Cardiac fibroblast (primary cell): ENCODE measurements at places on chromosomes 4 and X.

- DNase-seq: no peak
Measured at GRCh38 chr4:59063015-59063720, 1953.0 kb upstream of the IGFBP7 start.

DNA sequence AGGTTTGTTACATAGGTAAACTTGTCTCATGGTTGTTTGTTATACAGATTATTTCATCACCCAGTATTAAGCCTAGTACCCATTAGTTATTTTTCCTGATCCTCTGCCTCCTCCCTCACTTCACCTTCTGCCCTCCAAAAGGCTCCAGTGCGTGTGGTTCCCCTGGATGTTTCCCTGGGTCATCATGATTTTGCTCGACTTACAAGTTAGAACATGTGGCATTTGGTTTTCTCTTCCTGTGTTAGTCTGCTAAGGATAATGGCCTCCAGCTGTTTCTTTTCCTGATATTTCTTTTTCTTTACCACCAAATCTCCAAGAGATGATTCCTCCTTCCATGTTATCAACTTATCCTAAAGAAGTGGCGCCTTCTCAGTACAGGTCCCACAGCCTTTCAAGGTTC, 543.1 kb upstream of the ADGRL3 start:
- no peak for DNase-seq

DNA sequence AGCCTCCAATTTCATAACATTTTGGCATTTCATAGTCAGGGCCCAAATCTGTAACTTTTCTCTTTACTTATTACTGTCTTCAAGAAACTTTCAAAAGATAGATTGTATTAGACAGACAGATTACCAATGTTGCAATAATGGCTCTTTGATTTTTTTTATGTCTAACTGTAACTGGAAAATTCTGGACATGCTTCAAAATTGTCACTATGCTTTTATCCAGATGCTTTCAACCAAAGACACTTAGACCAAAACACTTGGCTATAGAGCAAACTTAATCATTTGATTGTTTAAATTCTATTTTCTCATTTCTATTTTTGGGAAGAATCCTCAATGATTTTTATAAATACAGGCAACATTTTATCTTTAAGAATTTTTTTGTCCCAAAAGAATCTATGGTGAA, 10.4 kb downstream of the ZXDA start:
- peak; percentile 2 for DNase-seq

DNA sequence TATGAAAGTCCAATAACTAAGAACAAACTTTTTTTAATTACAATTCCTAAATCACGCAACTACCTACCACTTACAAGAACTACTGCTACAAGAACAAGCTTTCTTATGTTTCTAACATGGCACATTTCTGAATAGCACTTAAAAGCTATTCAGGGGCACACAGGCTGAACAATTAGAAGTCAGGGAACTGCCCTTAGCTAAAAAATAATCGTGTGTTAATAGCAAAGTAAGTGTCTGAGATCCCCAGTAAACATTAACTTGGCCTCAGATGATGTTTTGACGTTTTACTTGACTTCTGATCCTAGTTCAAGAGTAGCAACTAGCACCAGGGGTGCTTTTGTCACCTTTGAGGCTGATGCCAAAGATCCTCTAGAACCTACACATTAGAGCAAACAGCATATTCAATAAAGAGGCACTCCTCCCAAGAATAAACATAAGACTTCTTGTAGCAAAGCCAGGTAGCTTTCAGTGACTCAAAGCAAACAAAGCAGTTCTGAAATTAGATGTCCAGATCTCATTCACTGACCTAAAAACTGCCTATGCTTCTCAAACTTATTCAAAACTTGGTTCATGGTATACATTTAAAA, 16.2 kb downstream of the SPOCK3 start:
- DNase-seq: no peak

GRCh38 chr4:54589586-54589985, 68.2 kb upstream of the KIT start:
- no peak for DNase-seq

DNA sequence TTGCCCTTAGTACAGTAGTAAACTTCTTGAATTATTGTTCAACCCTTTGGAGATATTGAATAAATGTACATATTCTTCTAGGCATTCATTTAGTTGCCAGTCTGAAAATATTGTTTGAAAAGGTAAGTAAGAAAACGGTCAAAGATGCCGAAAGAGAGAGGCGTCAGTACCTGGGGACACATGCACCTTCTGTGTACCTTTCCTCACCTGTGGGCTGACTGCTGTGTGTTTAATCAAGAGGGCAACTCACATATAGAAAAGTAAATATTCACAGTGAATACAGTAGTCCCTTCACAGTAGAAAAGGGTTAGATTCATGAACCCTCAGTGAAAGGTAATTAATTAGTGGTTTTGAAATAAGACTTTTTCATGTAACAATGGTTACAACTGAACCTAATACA, 6.9 kb downstream of the ANXA10 start:
- DNase-seq: no peak

- DNase-seq: no peak
Measured at GRCh38 chrX:68917799-68918198, 89.0 kb downstream of the EFNB1 start.

DNA sequence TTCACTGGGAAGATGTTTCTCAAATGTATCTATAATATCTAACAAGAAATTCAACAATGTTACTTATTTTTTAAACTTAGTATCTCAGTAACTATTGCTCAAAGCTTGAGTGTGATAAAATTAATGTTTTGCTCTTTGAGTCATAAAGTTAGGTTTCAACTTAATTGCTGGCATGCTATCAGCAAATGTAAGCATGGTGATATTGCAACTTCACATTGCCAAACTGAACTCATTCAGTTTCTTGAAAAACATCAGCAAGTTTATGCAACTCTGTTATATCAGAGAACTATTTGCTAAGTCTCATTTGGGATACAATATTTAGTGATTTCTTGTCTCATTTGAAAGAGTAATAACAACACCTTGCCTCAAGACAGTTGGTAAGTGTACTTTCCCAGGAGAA, 91.2 kb upstream of the KLF3 start:
- peak; percentile 45 for DNase-seq

GRCh38 chr4:181890031-181890430, 353.2 kb upstream of the TENM3 start:
- no peak for DNase-seq

DNA sequence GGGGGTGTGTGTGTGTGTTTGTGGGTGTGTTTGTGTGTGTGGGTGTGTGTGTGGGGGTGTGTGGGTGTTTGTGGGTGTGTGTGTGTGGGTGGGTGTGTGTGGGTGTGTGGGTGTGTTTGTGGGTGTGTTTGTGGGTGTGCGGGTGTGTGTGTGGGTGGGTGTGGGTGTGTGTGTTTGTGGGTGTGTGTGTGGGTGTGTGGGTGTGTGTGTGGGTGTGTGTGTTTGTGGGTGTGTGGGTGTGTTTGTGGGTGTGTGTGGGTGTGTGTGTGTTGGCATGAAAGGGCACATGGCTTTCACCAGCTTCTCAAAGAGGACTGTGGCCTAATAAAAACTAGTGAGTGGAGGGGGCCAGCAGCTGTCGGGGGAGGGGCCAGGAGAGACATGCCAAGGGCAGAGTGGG, 25.3 kb upstream of the ZNF185 start:
- no peak for DNase-seq

- DNase-seq: no peak
Measured at GRCh38 chrX:107454302-107454701, 4.8 kb downstream of the FRMPD3 start.

DNA sequence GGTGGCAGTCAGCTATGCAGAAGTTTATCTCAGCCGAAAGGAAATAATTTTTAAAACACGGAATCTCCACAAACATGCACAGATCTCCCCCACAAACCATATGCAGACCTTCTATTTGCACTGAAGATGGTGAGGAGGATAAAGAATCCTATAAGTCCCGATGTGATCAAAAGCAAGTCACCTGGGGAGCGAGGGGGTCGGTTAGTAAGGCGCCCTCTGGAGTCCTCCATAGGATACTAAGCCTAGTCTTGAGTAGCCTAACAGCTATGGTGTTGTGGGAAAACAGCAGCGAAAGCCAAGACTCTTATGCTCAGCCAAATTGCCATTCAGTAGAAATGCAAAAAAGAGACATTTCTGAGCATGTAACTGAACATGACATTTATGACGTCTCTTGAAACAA, 210.9 kb downstream of the FRMPD4 start:
- no peak for DNase-seq

DNA sequence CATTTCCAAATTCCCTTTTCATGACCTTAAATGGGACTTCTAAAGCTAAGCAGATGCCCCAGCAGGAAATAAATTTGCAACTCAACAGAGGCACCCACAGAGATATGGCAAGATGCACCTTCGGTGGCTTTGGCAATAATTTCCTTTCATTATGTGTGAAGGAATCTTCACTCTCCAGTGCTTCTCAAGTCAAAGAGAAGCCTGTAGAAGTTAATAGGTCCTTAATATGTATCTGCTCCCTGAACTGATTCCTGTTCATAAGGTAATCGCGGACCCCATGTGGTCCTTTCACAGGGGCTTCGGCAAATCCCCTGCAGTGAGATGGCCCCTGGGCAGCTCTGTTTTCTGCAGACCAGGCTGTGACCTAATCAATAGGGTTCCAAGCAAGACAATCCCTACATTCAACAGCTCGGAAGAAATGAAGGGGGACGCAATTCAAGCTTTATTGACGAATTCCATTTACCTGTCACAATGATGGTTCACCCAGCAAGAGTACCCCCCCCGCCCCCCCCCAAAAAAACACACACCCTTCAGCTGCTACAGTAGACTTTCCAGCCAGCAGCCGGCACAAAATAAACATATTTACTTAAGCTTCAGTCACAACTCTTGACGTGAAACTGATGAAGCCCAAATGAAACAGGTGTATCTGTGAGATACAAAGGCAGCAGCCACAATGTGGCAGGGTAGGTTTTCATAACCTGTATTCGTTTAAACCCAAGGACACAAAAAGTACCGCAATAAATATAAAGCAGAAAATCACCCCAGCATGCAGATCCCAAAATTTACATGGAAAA, 35.3 kb downstream of the FAT1 start:
- DNase-seq: no peak

DNA sequence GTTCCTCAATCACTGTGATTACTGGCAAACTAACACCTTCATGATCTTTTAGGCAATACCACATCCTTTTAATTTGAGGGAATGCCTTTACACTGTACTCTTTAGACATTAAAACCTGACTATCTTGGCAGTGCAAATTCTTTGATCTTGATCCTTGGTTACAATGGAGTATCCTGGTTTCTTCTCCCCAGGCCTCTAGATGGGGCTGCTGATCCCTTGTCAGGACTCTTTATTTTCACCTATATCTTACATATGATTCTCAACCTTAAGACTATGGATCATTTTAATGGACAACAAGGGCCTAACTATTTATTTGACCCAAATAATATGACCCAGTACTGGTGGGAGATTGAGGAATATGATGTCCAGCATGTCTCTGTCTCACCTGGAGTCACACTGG, 1005.5 kb upstream of the INTU start:
- DNase-seq: peak; percentile 44

- DNase-seq: peak; percentile 44
Measured at GRCh38 chr4:151604238-151604637, 156.6 kb downstream of the GATB start.

DNA sequence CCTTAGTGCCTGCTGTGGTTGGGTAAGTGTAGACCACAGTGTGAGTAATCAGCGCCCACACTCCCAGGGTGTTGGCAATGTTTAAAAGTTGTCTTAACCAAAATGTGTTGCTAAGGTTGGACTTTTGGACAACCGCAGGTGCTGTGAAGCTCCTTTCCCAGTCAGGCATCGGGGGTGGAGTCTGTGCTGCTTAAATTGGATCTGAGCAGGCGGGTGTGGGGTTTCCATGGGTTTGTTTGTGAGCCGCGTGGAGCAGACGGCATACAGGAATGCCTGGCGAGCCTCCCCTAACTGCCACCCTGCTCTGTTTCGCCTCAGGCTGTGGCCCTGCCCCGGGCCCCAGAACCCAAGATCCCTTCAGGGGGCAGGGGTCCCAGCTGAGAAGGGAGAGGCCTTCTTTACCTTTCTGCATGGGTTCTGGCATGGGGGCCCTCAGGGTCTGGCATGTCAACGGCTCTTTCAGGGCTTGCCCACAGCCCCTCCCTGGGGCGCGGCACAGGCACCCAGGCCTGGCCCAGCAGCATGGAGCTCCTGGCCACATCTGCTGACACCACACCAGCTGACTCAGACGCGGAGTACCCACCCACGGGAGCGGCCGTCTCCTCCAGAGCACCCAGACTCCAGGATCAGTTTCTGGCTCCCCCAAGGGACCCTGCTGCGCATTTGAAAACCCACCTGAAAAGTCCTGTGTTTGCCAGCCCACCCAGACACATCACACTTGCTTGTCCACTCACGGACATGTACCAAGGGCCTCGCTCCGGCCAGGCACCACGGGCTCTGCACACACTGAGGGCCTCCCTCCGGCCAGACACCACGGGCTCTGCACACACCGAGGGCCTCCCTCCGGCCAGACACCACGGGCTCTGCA, 5.1 kb upstream of the SPON2 start:
- no peak for DNase-seq

DNA sequence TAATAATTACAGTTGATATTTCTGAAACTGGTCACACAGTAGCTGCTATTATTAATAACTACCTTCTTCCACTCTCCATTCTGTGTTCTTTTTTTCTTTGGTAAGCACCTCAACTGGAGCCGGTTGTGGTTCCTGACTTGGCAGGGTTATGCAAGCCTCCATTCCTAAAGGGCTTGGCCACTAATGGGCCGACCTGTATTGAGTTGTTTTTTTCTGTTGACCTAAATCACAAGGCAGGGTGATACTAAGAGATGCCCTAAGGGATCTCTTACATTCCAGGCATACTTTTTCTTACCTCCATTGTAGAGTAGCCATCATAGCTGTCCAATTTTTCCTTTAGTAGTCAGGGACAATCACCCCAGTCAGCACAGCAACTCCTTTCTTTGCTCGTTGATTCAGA, 1295.8 kb upstream of the ADGRL3 start:
- no peak for DNase-seq

DNA sequence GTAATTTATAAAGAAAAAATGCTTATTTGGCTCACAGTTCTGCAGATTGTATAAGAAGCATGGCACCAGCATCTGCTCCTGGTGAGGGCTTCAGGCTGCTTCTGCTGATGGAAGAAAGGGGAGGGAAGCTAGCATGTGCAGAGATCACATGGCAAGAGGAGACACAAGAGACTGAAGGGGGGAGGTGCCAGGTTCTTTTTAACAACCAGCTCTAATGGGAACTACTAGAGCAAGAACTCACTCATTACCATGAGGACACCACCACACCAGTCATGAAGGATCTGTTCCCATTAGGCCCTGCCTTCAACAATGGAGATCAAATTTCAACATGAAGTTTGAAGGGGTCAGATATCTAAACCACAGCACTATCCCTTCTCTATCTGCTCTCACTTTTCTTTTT, 9.4 kb upstream of the COPS4 start:
- DNase-seq: no peak

DNA sequence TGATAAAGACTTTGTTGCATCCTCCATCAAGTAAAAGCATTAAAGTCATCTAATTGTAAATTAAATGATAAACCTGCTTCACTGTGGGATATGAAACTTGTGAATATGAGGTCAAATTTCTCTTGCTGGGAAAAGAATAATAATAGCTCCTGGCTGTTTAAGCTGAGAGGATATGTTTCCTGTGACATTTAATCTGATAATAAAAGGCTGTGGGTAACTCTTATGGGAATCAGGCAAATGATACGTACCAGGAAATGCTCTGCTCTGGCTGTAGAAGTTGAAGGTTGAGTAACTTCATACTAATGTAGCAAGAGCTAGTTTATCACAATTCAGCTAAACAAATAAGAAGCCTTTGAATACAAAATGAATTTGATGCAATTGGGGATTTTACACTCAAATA, 574.6 kb downstream of the RAPGEF2 start:
- DNase-seq: peak; percentile 64
